ENCODE measurements at places on chromosomes 13 and 19. TPM values are rescaled to one million over a fixed set of nuclear protein-coding genes. Genes with fewer than 3 reads are reported as not detected.

- DNase-seq: no peak
Measured at GRCh38 chr13:99941086-99941485, 30.5 kb downstream of the ZIC5 start.

- DNase-seq: no peak
Measured at GRCh38 chr19:29952177-29952576, 10.1 kb downstream of the URI1 start.

GRCh38 chr13:28741084-28741491 is 22.3 kb upstream of the SLC46A3 start:
- no peak for DNase-seq

GRCh38 chr13:110185696-110186095 is 121.3 kb downstream of the COL4A1 start:
- DNase-seq: no peak

DNA sequence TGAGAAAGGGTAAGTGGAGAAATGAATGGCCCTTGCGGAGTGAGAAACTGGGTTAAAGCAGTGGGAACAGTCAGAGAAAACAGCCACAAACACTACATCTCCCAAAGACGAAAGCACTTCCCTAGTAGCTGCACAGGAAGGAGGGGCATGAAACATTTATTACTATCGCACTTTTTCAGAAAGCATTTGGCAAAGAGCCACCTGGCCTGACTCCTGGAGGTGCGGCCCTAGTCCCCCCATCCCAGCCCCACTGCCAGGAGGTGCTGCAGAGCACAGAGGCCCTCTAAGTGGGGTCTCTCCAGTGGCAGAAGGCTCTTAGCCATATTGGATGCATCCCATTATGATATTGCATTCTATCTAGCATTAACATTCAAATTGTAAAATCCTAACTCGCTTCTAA is 55.8 kb downstream of the MTMR6 start:
- DNase-seq: no peak

DNA sequence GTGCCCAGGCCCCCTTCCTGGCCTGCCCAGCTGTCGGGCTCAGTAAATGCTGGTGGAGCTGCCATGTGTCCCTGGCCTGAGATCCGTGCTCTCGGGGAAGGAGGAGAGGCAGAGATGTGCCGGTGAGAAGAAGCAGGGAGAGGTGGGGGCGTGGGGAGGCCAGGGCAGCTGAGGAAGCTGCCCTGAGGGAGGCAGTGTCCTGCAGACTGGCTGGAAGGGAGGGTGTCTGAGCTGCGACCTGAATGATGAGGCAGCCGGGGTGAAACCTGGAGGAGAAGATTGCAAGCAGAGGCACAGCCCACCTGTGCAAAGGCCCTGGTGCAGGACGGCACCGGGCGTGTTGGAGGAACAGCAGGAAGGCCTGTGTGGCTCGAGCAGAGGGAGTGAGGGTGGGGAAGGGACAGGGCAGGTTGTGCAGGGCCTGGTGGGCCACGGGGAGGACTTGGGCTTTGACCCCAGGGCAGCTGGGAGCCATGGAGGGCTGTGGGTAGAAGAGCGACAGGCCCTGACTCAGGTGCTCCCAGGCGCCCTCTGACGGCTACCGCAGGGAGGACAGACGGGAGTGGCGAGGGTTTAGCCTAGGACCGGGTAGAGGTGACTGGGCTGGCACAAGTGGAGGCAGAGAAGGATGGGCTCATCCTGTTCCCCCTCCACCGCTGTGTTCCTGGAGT is 14.0 kb upstream of the CELF5 start:
- DNase-seq: no peak

PROSER1 gene
- total RNA-seq: 20.7 TPM

DNA sequence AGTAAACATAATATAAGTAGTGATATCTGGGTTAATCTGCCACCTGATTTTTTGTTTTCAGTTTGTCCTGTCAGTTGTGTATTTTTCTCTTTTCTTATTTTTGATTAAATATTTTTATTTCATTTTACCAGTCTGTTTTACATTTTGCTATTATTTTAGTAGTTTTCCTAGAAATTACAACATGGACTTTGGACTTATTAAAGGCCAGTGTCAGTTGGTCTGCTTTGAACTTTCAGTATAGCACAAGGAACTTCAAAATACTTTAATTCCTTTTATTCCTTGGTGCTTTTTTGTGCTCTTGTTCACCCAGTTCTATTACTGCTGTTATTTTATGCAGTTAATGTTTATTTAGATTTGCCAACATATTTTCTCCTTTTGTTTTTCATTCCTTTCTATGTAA is 149.6 kb downstream of the PDS5B start:
- no peak for DNase-seq

- DNase-seq: no peak
Measured at GRCh38 chr13:73428137-73428536, 369.3 kb downstream of the KLF5 start.

- DNase-seq: no peak
Measured at GRCh38 chr19:50311723-50312635, 17.2 kb downstream of the KCNC3 start.

ZNF575 gene
- 5.7 TPM for total RNA-seq

GRCh38 chr19:27777726-27778125 is 1435.2 kb downstream of the UQCRFS1 start:
- DNase-seq: no peak

- DNase-seq: no peak
Measured at GRCh38 chr19:10776900-10777650, 58.9 kb downstream of the TMED1 start.

- DNase-seq: no peak
Measured at GRCh38 chr13:98265692-98266551, 88.9 kb upstream of the RNF113B start.

- no peak for DNase-seq
Measured at GRCh38 chr19:30070198-30070967, 128.3 kb downstream of the URI1 start.

DNA sequence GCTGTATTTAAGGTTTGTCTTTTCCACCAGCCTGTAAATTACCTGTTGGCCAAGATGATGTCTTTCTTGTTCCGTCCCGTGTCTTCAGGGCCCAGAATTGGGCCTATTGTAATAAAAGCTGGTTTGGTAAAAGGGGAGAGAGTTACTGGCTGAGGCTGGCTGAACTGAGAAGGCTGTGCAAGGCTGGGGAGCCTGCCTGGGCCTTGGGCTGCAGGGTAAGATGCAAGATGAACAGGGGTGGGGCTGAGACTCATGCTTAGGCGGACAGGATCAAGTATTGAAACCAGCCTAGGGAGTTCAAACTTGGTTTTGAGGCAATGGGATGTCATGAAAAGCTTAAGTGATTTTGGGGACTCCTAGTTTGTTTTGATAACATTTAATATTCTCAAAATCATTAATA is 142.3 kb downstream of the PCCA start:
- no peak for DNase-seq

DNA sequence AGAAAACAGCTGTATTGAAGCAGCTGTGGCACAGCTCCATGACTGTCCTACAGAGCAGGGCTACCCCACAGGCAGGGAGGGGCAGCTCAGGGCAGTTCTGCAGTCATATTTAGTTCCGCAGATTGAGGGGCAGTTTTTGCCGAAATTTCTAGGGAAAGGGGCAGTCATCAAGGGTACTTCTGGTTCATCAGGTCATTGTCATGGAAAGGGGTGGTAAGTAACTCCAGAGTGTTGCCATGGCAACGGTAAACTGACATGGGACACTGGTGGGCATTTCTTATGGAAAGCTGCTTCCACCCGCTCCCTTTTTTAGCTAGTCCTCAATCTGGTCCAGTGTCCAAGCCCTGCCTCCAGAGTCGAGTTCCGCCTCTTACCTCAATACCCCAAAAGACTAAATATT is 702.8 kb downstream of the LIG4 start:
- no peak for DNase-seq

DNA sequence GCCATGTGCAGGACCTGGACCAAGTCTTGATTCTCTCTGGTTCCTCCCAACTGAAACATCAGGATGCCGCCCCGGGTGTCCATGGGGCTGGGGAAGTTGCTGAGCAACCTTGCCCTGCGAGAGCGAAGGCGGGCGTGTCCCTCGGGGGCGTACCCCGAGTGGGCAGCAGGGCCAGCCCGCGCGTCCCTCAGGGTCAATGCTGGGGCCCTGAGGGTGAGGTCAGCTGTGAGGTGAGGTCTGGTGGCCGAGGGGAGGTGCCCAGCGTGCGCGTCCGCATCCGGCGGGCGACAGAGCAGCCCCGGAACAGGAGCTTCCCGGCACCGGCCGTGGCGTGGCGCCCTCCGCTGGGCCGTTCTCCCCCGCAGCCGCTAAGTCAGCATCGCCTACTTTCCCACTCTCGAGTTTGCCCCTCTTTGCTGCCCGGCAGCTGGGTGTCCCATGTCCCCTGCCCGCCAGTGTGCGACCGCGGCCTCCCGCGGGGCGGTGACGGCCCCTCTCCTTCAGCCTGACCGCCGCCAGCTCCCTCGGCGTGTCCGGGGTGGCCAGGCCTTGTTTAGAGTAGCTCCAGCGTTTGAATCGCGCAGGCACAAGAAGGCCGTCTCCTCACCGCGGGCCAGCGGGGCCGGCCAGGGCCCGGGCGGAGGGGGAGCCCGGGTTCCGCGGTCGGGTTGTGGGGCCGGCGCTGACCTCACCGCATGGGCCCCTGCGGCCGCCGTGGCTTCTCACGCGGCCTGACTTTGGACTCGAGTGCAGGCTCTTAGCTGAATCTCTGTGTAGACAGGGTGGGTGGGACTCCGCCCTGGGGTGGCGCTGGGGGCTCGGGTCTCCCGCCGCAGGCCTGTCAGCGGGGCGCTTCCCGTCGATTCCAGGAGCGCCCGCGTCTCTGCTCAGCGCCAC is 33.0 kb downstream of the GJA3 start:
- peak; percentile 70 for DNase-seq

GRCh38 chr13:69264362-69265334 is 843.0 kb upstream of the ATXN8OS start:
- no peak for DNase-seq

DNA sequence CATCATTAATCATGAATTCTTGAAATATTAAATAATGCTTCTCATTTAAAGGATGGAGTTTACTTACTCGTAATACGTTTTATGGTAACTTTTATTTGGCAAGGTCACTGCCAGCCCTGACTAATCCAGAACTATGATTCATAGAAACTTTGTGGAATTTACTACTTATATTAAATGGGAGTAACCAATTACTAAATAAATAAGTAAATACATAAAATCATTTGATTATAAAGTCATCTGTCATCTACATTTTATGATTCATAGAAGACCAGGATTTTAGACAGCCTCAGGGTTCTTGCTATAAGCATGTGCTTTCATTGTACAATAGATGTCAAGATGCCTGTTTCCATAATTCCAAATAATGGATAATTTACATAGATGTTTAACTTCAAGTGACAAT is 611.1 kb downstream of the TBC1D4 start:
- DNase-seq: no peak

DNA sequence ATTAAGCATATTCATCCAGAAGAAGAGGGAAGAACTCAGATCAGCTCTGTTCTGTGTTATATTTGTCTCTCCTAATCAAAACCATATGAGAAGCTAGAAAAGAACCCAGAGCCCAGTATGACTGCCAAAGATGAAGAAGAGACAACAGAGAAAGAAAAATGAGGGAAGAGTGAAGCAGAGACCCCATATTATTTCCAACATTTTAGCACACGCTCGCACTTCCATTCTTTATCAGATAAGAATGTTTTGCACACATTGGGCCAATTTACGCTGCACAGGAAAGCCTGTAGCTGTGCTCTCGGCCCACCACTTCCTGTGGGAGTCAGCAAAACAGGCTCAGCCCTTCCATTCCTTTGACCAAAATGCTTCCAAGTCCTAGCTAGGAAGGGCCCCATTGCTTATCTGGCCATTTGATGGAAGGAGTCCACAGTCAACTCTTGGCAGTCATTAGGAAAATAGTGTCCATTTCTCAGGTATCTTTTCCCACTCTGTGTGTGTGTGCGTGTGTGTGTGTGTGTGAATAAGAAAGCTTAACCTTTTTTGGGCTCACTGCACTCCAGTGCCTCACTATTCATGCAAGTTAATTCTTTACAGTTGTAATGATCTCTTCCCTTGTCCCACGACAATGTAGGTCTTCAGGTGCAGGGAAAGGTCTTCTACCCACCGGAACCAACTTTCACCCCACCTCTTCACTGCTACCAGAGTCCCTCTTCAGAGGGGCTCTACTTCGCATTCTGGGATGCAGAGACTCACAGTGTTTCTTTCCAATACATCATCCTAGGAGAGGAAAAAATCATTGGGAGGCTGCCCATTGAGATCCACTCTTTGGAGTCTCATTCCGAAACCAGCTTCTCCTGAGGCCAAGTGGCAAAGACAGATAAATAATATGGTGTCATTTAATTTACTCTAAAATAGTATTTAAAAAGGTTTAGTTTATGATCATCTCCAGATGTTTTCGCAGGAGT is 237.5 kb downstream of the COG6 start:
- no peak for DNase-seq

- DNase-seq: no peak
Measured at GRCh38 chr13:53015971-53016370, 12.6 kb upstream of the OLFM4 start.

DCT gene
- total RNA-seq: 0.48 TPM

STOML3 gene
- total RNA-seq: 0.77 TPM

INAFM1 gene
- total RNA-seq: 17.0 TPM

FGF22 gene
- total RNA-seq: 4.4 TPM
